ENCODE measurements at places on chromosomes 3 and 15.

GRCh38 chr3:122538956-122539490, 24.3 kb upstream of the KPNA1 start:
- no peak for DNase-seq

- DNase-seq: peak; percentile 91
These were observed at the start of gene CLASP2 for GRCh38 chr3:33717866-33718594. TSS of gene CLASP2 (minus strand) at chr3:33718254. CDS start at chr3:33718002, 252 bp downstream.

GRCh38 chr3:70386043-70386442, 73.6 kb upstream of the MDFIC2 start:
- DNase-seq: no peak

DNA sequence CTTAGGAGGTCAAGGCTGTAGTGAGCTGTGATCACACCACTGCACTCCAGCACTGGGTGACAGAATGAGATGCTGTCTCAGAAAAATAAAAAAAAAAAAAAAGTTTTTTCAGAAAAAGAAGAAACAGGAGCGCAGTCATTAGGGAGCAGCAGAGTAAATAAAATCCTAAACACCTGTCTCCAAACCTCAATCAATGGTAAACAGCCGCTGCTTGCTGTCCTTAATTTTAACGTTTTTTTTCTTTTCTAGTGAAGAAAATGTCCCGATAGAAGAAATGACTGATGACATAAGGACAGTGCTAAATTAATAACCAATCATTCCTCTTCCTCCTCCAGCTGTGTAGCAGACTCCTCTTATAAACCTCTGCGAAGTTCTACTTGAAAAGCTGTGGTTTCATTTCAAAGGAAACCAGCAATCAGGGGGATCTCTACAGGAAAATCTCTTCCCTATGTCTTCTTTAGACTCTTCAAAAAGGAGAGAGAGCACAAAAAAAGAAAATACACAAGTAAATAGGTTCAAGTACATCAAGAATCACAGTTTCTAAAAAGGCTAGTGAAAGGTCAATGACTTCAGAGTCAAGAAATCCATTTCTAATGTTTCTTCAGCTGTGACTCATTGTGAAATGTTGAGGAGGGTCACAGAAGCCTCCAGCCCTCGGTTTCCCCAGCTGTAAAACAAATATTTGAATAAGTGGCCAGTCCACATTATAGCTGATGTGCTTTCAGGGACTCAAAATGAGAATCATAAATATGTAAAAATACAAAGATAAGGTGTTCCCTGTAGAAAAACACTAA, 127.6 kb downstream of the TMCO5A start:
- DNase-seq: no peak

DNA sequence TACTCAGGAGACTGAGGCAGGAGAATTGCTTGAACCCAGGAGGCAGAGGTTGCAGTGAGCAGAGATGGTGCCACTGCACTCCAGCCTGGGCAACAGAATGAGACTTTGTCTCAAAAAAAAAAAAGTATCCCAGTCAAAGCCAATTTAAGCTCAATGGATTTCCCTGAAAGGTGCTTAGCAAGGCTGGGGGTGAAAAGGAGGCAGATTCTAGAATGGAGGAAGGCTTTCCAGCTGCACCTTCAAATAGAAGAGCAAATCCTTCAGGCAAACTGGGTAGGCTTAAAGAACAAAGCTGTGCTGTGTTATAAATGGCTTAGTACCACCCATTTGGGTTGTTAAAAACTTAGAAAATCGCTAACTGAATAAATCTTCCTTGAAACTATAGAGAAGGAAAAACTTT, 3.0 kb upstream of the IFT57 start:
- no peak for DNase-seq

DNA sequence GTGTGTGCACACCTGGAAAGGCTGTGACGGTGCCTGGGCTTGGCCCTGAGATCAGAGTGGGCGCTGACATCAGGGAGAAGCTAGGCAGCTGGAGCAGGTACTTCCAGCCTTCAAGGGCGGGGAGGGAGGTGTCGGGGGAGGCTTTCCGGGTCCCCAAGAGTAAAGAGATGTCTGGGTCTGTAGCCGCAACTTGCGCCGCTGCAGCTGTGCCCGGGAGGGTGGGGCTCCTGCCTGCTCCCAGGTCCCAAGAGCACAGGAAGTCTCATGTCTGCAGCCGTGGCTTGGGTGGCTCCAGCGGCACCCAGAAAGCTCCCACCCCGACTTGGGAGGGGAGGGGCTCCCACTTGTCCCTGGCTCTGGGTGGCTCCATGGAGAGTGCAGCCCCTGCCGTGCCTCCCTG, 103.2 kb upstream of the BNIP2 start:
- DNase-seq: no peak

GRCh38 chr3:18481946-18482548, 56.9 kb upstream of the SATB1 start:
- DNase-seq: no peak

DNA sequence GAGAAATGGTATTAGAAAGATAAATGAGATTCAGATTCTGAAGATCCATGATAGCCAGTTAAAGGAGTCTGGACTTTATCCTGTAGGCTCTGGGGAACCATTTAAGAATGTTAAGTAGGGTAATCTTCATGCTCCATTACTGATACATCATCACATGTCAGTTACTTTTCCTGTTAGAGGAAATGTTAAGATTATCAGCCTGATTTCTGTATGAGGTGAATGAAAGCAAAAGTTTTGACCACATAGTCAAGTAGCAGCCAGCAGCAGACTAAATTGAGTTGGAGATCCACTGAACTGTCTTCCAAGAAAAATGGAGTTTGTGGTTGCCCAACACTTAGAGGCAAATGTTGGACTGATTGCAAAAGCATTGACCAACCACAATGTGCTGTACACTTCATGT, 4.7 kb upstream of the COPB2 start:
- no peak for DNase-seq

- DNase-seq: no peak
These were observed 9.7 kb upstream of the GATA2 start for GRCh38 chr3:128502712-128503111.

GRCh38 chr3:113174801-113175485, 36.4 kb upstream of the BOC start:
- DNase-seq: no peak

DNA sequence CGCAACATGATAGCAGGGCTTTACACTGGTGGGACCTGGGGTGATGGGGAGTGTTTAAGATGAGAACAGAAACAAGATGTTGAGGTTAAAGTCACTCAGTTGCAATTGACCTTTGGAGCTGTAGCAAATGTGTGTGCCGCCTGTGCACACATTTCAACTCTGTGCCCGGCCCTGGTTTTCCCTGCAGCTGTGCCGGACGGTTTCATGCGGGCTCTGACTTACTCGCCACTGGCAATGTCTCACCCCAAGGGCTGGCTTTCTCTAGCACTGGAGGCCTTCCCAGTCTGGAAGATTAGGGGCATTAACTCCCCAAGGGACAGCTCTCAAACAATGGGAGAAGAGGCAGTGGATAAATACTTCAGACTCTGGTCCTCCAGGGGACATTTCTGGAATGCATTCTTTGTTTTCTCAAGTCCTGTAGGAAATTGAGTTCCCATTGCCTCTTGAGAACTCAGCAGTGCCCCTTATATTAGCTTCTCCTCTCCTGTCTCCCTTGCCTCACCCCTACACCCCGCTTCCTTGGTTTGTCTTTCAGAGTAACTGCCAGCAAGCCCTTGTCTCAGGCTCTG, 152.5 kb downstream of the EDEM1 start:
- DNase-seq: no peak

- DNase-seq: no peak
These were observed 146.1 kb downstream of the SMAD6 start for GRCh38 chr15:66848116-66848515.

DNA sequence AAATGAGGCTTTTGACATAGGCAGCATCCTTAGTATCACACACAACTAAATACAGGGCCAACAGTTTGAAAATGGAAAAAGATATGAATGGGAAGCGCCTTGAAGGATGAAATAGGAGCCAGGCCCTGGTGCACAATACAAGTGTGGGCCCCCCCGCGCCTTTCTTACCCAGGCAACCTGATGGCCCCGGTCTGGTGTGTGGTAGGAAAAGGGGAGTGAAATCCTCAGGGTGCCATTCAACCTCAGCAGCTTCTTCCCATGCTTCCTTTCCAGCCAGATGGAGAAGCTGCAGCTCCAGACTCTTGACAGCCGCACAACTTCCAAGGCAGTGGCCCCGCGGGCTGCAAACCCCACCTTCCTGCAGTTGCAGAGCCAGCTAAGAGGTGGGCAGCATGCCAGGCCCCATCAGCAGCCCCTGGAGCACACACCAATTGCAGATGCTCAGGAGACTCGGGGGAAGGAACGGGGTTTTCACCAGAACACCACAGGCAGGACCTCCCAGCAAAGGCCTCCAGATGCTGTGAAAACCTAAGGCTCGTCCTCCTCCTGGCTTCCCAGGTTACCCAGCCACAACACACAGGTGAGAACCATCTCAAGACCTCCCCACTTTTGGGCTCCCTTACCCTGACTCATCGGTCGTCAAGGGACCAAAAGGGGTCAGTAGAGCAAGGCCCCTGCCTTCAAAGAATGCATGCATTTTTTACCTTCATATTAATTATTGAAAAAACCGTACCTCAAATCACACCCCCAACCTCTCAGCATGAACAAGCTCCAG, 101.6 kb downstream of the CPN2 start:
- peak; percentile 81 for DNase-seq

GRCh38 chr3:49519296-49519695, 35.0 kb upstream of the BSN start:
- DNase-seq: no peak

GRCh38 chr3:39125841-39126500, 18.5 kb downstream of the TTC21A start:
- DNase-seq: no peak

GRCh38 chr3:192449036-192449435, 278.3 kb downstream of the FGF12 start:
- no peak for DNase-seq

DNA sequence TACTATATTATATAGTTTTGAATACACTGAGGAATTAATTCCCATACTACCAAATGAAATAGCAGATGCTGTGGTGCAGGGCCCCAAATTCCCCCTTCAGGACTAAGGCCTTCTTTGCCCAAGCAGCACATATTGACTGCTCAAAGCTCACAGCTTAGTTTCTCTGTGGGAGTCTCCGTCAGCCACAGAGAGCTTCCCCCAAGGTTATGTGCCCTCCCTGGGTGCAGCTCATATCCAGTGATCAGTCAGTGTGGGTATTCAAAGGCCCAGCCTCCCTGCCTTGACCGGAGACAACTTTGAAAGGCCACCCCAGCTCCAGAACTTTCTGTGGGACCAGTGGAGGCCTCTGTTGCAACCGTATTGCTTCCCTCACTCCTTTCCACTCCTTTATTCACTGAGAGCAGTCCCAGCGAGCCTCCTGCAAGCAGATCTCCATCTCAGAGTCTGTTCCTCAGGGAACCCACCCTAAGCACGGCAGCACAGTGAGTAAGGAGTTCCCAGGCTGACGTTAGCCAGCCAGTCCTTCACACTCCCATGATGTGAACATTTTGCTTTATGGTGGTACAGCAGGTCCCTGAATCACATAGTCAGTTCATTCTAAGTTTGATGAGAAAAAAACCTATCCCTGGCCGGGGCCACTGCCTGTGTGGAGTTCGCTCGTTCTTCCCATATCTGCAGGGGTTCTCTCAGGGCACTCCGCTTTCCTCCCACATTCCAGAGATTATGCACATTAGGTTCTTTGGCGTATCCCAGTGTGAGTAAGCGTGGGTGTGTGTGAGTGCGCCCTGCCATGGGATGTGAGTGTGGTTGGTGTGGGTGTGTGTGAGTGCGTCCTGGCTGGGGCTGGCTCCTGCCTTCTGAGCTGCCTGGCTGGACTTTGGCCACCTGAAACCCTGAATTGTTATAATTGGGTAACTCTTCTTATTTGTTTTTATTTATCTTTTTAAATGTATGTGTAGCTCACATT, 64.4 kb upstream of the PPARG start:
- no peak for DNase-seq

DNA sequence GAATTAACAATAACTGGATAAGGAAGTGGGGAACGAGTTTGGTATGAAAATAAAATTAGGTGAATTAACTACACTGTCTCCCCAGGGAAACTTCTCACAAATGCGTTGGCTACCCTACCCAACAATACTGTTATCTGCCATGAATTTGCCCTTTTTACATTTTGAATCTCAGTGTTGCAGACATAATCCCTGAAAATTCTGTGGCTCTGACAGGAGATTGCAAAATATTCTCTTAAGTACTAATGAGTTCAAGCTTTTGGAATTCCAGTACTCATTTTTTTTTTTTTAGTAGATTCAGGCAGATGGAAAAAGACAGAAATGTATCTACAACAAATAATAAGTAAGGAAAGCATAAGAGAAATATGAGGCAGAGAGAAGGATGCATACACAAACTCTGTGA, 332.6 kb downstream of the LSAMP start:
- no peak for DNase-seq

DNA sequence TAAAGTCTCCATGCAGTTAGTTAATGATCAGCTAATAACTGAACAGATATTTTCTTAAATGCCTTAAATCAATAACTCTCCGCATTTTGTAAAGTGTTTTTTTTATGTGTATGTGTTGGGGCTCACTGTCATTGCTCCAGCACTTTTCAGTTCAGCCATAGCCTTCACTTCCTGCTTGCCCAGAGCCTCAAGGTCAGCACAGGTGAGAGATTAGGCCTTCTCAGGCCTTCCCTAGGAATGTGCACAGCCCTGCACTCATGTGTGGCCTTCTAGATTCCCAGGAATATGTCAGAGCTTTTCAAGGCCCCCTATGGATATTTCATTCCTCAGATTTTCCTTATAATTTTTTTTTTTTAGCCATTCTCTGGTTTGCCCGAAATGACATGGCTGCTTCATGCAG, 77.6 kb upstream of the MANF start:
- DNase-seq: no peak

GRCh38 chr3:195715583-195716266, 5.1 kb upstream of the MUC20 start:
- no peak for DNase-seq

DNA sequence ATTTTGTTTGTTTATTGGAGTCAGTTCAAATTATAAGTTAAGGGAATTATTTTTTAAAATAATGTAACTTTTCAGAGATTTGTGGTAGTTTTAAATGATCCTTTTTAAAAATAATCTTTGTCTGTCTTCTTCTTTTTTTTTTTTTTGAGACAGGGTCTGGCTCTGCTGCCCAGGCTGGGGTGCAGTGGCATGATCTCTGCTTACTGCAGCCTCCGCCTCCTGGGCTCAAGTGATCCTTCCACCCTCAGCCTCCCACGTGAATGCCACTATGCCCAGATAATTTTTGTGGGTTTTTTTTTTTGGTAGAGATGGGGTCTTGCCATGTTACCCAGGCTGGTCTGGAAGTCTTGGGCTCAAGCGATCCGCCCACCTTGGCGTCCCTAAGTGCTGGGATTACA, 12.6 kb downstream of the FNDC3B start:
- no peak for DNase-seq

- no peak for DNase-seq
These were observed 2.6 kb upstream of the MAP4 start for GRCh38 chr3:48018841-48019240.

DNA sequence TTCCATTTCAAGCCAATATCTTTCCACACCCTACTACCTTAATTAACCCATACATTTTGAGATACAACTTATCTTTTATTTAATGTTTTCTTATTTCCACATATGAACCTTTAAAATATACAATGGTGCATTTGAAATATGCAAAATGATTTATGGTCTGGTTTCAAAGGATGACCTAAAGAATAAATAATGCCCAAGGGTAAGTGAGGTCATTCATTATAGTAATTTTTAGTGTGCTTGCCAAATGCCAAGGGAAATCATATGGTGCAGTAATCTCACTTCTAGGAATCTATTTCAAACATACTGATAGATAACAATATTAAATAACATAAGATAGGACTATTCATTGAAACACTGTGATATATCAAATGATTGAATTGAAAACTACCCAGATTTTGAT, 1055.4 kb downstream of the AGBL1 start:
- no peak for DNase-seq

Data from left hindlimb (tissue), 1 donor.